PC-3 (cell line): ENCODE measurements at places on chromosomes 7 and 10. TPM values are rescaled to one million over a fixed set of nuclear protein-coding genes. Genes with fewer than 3 reads are reported as not detected.

DNA sequence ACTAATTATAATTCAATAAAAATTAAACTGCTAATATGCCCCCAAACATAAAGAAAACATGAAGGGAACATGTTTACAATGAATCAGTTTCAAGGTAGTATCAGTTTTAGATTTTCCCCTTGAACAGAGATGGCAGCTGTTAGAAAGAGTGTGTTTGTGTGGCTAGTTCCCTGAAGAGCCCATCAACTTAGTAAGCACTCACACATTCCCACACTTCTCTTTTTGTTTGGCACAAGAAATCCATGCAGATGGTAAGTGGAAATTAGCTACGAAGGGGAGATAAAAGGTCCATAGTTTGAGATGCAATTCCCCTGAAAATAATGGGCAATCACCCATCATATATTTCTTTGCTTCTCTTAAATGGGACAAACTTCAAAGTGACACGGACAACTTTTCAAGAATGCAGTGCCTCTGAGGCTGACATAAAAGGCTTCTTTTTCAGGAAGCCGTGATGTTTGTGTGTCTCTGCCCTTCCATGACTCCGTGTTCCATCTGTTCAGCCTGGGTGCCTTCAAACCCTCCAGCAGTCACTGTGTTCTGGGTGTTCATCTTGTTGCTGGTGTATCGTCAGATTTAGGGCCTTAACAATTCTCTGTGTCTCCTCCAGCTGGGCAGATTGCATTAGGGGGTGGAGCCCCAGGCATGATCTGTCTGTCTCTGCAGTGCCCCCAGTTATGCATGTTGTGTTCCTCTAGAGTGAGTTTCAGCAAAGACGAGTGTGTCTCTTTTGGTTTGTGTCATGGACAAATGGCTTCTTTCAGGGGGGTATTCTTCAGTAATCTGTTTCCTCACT lies 259.5 kb upstream of the NPY start:
- H3K36me3 ChIP-seq: no peaks in the 10 kb centered on the region
- H3K4me3 ChIP-seq: no peak overlapping the region
- no peak overlapping the region for H3K27ac ChIP-seq
- H3K27me3 ChIP-seq: no peaks in the 10 kb centered on the region

DNA sequence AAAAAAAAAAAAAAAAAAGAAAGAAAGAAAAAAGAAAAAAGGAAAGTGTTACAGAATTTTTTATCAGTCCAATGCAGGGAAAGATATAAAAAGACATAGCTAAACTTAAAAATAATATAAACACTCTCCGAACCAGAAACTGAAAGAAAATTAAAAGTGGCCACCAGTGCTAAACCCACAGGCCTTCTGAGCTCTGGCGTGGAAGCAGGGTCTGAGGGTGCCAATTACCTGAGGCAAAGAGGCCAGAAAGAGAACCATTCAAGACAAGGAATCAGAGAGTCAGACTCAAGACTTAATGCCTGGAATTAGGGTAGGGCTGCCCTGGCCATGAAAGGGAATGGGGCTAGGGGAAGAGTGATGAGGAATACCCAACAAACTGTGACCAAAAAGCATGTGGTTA lies 36.9 kb upstream of the STARD3NL start:
- H3K27me3 ChIP-seq: no peaks in the 10 kb centered on the region
- H3K4me3 ChIP-seq: no peak overlapping the region
- H3K4me1 ChIP-seq: no peaks in the 10 kb centered on the region
- H3K36me3 ChIP-seq: no peaks in the 10 kb centered on the region
- DNase-seq: no peak

GRCh38 chr7:98399462-98399861 lies 1.4 kb downstream of the BAIAP2L1 start:
- no peaks in the 10 kb centered on the region for H3K36me3 ChIP-seq
- peak overlapping the region; percentile 50 for H3K27ac ChIP-seq
- H3K27me3 ChIP-seq: no peaks in the 10 kb centered on the region
- peak overlapping the region; percentile 91 for H3K4me3 ChIP-seq
- peaks cover 9% of the 10 kb centered on the region for H3K4me1 ChIP-seq

- H3K36me3 ChIP-seq: no peaks in the 10 kb centered on the region
- H3K27me3 ChIP-seq: no peaks in the 10 kb centered on the region
- DNase-seq: peak; percentile 9
- H3K4me1 ChIP-seq: peaks cover 15% of the 10 kb centered on the region
Measured at GRCh38 chr7:102434039-102434486, 688 bp downstream of the ORAI2 start.

DNA sequence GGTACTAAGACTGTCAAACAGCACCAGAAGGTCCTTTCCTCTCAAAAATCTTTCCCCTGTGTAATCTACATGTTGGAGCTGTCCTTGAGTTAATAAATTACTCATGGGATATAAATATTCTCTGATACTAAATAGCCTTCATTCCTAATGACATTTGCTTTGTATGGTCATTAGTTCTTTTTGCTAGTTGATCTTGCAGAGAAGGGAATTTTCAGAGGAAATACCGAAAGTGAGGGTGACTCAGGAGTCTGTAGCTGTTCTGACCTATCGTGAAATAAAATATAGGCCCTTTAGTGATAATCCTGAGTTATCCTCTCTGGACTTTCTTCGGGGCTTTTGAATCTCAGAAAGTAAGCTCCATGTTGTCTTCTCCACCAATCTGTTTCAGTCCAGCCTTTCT lies 19.4 kb upstream of the CLDN12 start:
- peaks cover 56% of the 10 kb centered on the region for H3K4me1 ChIP-seq
- peak; percentile 42 for DNase-seq
- peaks cover 39% of the 10 kb centered on the region for H3K36me3 ChIP-seq
- H3K4me3 ChIP-seq: peak overlapping the region; percentile 36; the same call in 1 of the 2 replicates
- peak overlapping the region; percentile 83 for H3K27ac ChIP-seq
- no peaks in the 10 kb centered on the region for H3K27me3 ChIP-seq

GRCh38 chr7:6420680-6421079 lies 27.1 kb downstream of the DAGLB start:
- no peak overlapping the region for H3K4me3 ChIP-seq
- H3K4me1 ChIP-seq: peaks cover 3% of the 10 kb centered on the region; the same call in 1 of the 2 replicates

DNA sequence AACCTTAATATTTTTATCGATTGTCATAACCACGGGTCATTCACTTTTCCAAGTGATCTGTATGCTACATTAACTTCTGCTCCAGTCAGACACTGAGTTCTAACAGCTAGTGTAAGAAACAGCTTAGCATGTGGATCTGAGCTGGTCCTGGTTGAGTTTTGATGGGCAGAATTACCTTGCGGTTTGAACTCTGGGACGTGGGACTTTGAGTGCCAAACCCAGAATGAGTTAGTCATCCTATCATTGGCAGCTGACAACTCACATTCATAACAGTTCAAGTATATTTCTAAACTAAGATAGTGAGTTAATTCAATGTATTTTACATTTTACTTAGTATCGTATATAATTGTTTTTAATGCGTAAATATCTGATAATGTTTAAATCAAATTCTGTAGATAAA lies 43.2 kb downstream of the C7orf33 start:
- no peaks in the 10 kb centered on the region for H3K36me3 ChIP-seq
- peaks cover 16% of the 10 kb centered on the region; the same call in 1 of the 2 replicates for H3K27me3 ChIP-seq
- no peak overlapping the region for H3K27ac ChIP-seq
- H3K4me3 ChIP-seq: no peak overlapping the region

DNA sequence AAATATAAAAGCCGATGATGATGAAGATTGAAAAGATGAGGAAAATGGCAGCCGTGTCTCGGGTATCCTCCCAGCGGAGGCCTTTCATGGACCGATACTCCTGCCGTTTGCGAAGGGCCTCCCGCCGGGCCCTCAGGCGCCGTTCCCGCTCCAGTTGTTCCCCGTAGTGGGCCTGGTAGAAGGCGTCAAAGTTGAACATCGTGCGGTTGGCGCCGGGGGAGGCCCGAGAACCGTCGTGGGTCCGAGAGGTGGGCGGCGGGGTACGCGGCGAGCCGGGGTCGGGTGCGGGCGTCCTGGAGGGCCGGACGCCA lies 553 bp downstream of the DNAJC30 start:
- H3K27me3 ChIP-seq: no peaks in the 10 kb centered on the region
- no peak for DNase-seq
- peak overlapping the region; percentile 46 for H3K27ac ChIP-seq
- H3K4me3 ChIP-seq: peak overlapping the region; percentile 97
- peaks cover 16% of the 10 kb centered on the region; the same call in 1 of the 2 replicates for H3K36me3 ChIP-seq
- peaks cover 19% of the 10 kb centered on the region for H3K4me1 ChIP-seq

DNA sequence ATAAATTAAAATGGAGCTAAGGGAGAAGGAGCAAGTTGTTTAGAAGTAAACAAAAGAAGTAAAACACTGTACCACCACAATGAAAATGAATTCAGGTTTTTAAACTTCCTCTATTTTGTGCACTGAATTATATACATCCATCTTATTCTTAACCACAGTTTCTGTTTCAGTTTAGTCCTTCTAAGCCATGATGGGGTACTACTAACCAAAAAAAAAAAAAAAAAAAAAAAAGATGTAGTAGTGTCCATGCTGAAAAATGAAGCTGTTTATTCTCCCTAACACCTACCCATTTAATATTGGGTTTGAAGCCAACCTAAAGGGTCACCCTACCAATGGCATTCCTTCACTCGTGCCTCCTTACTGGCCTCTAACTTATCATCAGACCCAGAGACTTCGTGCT lies 3.4 kb upstream of the BMPR1A start:
- no peaks in the 10 kb centered on the region for H3K27me3 ChIP-seq
- no peak overlapping the region for H3K27ac ChIP-seq
- no peaks in the 10 kb centered on the region for H3K36me3 ChIP-seq
- DNase-seq: no peak
- no peak overlapping the region for H3K4me3 ChIP-seq

GRCh38 chr7:91519241-91520158 lies 255.3 kb downstream of the FZD1 start:
- H3K27ac ChIP-seq: no peak overlapping the region
- no peaks in the 10 kb centered on the region for H3K4me1 ChIP-seq

DNA sequence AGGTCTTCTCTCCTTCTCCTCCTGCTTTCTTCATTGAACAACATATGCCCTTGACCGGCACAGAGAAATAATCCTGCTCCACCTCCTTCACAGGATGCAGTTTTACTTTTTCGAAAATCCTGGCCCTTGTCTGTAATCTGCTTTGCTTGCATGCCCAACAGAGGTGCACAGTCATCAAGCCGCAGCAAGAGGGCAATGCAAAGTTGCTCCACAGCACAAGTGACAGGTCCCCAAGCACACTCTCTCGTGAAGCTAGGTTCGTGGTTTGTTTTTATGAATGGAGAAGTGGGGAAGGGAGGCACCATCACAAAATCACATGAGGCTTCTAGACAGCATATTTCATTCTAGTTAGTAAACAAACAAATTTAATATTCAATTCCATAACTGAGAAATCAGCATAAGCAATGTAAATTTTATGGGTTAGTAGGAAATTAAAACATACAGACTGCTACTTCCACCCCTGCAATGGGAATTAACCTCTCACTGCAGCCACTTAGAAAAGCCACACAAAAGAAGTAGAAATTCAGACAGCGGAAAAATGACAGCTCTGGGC lies 178.8 kb downstream of the TPK1 start:
- H3K4me1 ChIP-seq: no peaks in the 10 kb centered on the region
- H3K36me3 ChIP-seq: no peaks in the 10 kb centered on the region
- no peak overlapping the region for H3K4me3 ChIP-seq
- DNase-seq: no peak
- H3K27me3 ChIP-seq: no peaks in the 10 kb centered on the region

- H3K36me3 ChIP-seq: no peaks in the 10 kb centered on the region
- peaks cover 8% of the 10 kb centered on the region; the same call in 1 of the 2 replicates for H3K4me1 ChIP-seq
- H3K4me3 ChIP-seq: peak overlapping the region; percentile 81
- H3K27ac ChIP-seq: no peak overlapping the region
Measured at GRCh38 chr7:157690058-157690832, 353.4 kb downstream of the DNAJB6 start.

GRCh38 chr7:56083150-56083785 lies 9.5 kb downstream of the PHKG1 start:
- H3K4me3 ChIP-seq: no peak overlapping the region
- DNase-seq: no peak
- no peaks in the 10 kb centered on the region for H3K27me3 ChIP-seq
- no peak overlapping the region for H3K27ac ChIP-seq
- H3K4me1 ChIP-seq: no peaks in the 10 kb centered on the region
- H3K36me3 ChIP-seq: no peaks in the 10 kb centered on the region; the same call in 1 of the 2 replicates

DNA sequence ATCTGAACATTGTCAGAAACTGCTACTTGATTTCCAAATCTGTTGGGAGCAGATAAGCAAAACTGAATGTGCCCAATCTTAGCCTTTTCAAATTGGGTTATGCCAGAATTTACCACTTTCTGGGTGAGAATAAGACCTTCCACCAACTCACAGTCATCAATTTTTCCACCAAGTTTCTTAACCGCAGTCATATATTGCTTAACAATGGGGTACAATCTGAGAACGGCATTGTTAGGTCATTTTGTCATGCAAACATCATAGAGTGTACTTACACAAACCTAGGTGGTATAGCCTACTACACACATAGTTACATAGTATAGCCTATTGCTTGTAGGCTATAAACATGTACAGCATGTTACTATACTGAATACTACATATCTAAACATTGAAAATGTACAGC lies 16.0 kb downstream of the MRPS33 start:
- no peak for DNase-seq
- 0 out of 2 replicates have a peak, but pooled peaks cover 5% of the 10 kb centered on the region for H3K27me3 ChIP-seq
- no peak overlapping the region for H3K27ac ChIP-seq
- H3K4me1 ChIP-seq: no peaks in the 10 kb centered on the region
- no peak overlapping the region for H3K4me3 ChIP-seq
- no peaks in the 10 kb centered on the region for H3K36me3 ChIP-seq

- H3K4me1 ChIP-seq: no peaks in the 10 kb centered on the region
- no peaks in the 10 kb centered on the region for H3K27me3 ChIP-seq
- H3K27ac ChIP-seq: no peak overlapping the region
- H3K4me3 ChIP-seq: no peak overlapping the region
Measured at GRCh38 chr7:130655286-130655685, 13.3 kb downstream of the COPG2 start.

DNA sequence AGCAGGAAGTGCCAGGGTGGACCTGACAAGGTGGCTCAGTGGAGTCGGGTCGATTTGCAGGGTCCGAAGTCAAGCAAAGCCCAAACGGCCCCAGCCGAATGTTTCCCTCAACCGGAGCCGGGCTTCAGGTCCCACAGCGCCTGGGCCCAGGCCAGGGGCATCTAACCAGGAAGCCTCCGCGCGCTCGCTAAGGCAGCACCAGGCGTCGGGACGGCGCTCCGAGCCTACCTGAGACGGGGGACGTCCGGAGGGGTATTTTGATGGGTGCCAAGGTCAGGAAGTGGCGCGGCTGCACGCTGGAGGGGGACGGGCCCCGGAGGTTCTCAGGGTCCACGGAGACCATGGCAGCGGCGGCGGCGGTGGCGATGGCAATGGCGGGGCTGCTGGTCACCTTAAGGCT lies 51.5 kb downstream of the TCERG1L start:
- H3K27me3 ChIP-seq: no peaks in the 10 kb centered on the region
- H3K27ac ChIP-seq: no peak overlapping the region
- no peak overlapping the region for H3K4me3 ChIP-seq
- H3K4me1 ChIP-seq: no peaks in the 10 kb centered on the region

DNA sequence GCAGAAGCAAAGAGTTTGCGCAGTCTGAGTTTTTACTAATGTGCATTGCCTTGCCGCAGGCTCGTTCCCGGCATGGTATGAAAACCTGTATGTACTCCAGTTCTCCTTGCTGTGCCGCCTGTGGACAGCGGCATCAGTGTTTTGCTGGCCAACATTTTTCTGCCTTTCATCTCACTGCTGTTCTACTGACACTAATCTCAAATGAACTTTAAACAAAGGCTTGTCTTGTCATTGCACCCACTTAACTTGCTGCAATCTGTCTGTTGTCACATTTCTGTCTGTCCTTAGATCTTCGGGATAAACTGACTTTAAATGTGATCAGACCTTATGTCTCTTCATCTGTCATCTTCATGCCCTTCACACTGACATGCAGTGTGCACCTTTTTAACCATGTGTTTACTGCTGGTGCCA lies 71.7 kb upstream of the ZNRF2 start:
- no peak for DNase-seq
- no peak overlapping the region for H3K4me3 ChIP-seq
- H3K4me1 ChIP-seq: no peaks in the 10 kb centered on the region
- H3K27me3 ChIP-seq: no peaks in the 10 kb centered on the region
- H3K27ac ChIP-seq: no peak overlapping the region

ACTR3C gene
- 7.8 and 10.8 TPM in 2 replicates for total RNA-seq

AZGP1 gene
- total RNA-seq: 0.18 TPM in 1 of 2 replicates, not detected in the other

OR6V1 gene
- not detected in 2 replicates for total RNA-seq

MTERF1 gene
- total RNA-seq: 4.0 and 10.0 TPM in 2 replicates

CFAP43 gene
- 0.17 and 0.44 TPM in 2 replicates for total RNA-seq

MACC1 gene
- 7.9 and 12.0 TPM in 2 replicates for total RNA-seq

HMX3 gene
- 0.51 TPM in 1 of 2 replicates, not detected in the other for total RNA-seq
